Panc1 (cell line): ENCODE measurements at places on chromosomes 16 and 17.

DNA sequence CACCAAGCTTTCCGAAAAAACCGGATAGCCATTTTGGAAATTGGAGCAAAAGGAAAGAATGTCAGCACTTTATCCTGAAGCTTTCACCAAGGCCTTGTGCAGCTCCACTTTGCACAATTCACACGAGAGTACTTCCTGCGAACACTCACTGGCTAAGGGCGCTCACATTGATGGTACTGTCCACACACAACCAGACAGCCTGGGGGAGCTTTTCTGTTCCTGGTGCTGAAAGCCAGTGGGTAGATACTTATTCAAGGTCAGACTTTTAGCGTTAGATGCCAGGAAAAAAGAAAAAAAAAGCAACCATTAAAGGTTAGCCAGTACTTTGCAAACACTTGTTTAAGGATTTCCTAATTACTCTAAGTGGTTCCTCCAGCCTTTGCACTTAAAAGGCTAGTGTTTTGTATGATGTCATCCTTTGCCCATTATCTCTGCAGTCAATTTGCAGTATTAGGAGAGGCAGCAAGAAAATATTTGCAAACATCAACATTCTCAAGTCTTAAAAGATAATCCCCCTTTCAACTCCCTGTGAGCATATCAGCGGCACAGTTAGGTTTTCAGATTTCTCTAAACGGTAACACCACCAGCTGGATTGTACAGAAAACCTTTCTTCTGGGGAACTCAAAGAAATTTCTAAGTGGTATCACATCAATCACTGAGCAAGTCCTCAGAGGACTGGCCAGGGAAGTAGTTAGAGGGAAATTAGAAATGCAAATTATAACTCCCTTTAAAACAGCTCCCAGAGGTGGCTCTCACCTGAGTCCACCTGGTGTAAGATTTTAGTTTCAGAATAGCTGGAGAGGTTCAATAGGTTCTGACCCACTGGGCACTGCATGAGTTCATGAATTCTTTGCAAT, 243.4 kb upstream of the IRX5 start:
- no peak overlapping the region for H3K4me3 ChIP-seq
- H3K4me1 ChIP-seq: no peaks in the 10 kb centered on the region

DNA sequence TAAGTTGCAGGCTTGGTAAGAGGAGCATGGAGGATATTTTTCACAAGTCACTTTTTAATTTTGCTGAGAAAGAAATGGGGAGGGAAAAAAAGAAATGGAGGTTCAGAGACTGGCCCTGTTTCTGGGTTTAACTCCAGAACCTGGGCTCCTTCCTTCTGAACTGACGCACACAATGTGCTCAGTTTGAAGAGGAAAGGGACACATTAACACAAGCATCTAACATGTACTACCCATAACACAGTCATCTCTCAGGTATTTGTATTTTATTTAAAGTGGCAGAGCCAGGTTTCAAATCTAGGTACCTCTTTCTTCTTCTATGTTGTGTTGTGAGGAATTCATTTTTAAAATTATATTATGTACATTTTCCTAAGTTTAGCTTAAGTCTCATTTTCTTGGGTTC, 5.3 kb upstream of the TMEM100 start:
- no peak overlapping the region for H3K27ac ChIP-seq
- DNase-seq: no peak
- H3K4me3 ChIP-seq: no peak overlapping the region
- no peaks in the 10 kb centered on the region for H3K36me3 ChIP-seq
- H3K27me3 ChIP-seq: peaks cover 6% of the 10 kb centered on the region; the same call in 1 of the 2 replicates

- H3K4me3 ChIP-seq: peak overlapping the region; percentile 35
- no peaks in the 10 kb centered on the region for H3K36me3 ChIP-seq
- DNase-seq: peak; percentile 93
- peak overlapping the region; percentile 53; the same call in 1 of the 2 replicates for H3K27ac ChIP-seq
- peaks cover 25% of the 10 kb centered on the region for H3K4me1 ChIP-seq
Measured at GRCh38 chr16:3171855-3172593, 16.0 kb upstream of the OR1F1 start.

DNA sequence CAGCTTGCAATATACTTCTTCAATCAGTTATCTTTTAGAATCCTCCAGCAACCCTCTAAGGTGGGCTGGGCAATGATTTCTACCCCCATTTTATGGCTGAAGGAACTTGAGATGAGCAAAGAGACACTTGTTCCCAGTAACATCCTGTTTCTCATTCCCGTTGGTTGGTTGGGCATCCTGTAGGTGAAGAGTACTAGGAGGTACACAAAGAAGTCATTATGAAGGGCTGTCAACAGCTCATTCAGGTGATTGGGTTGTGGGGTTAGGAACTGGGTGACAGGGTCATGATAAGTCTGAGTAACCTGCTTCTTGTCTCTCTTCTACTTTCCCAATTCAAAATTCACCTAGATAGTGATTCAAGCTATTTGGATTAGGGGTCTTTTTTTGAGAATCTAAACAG, 76.5 kb downstream of the MMD start:
- H3K4me1 ChIP-seq: no peaks in the 10 kb centered on the region
- peaks cover 4% of the 10 kb centered on the region; the same call in 1 of the 2 replicates for H3K27me3 ChIP-seq
- no peak overlapping the region for H3K27ac ChIP-seq
